Activated CD4-positive, alpha-beta memory T cell treated with anti-CD3 and anti-CD28 coated beads for 36 hours (primary cell): ENCODE measurements at places on chromosomes 7 and 10.

DNA sequence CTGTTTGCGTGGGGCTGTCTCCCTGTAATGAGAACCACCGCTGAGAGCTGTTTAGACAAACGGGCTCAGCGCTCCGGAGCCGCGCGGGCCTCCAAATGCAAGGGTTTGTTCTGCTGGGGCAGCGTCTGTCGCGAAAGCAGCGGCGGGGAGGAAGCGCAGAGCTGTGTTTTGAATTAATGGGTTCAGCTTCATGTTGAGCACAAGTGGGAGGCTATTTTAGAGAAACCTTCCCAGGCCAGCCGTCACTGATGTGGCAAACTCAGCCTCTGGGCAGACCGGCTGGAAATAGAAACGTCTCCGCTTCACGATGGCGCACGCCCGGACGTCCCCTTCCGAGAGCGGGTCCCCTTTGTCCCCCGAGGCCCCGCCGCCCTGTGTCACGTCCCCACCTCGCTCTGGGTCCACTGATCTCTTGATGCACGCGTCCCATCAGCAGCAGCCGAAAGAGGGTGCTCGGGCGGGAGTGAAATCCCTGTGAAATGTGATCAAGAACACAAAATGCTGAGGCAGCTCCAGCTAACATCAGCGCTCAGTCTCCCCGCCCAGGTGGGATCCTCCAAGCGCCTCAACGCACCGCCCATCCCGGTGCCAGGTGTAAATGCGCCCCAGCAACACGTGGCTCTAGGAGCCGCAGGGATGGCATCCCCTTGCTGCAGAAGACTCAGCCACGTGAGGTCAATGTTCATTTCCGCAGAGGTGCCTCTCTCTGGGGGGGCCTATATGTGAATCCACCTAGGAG, 44.9 kb downstream of the BAMBI start:
- DNase-seq = peak; percentile 9

DNA sequence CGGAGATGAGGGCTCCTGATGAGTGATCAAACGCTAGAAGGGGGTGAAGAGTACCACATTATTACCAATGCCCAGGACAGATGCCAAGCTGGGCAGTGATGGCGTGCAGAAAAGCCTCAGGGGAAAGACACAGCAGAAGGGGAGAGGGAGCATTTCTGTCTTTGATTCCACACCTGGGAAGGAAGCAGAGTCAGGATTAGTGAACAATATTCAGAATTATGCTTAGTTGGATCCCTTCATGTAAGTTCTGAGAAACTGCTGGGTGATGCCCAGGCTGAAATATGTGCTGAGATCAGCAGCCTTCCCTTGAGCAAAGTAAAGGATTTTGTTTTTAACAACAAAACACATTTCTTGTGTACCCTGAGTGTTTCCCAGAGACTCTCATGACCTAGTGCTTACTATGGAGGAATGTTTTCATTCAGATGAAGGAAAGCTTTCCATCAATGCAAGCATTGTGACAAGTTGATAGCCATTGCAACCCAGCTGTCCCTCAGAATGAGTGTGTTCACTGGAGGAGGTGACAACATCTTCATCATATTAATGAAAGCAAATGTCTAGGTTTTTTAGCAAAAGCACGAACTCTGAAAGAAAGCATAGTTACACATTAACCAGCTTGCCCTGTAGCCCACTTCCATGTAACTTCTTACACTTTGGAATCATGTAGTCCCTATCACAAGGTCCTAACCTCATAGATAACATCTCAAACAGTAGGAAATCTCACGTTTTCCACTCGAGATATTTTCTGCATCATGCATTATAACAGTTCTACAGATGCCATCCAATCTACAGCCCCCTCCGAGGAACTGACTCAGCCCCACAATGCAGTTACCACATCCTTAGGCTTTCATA, 23.8 kb upstream of the AKR1C1 start:
- no peak for DNase-seq

GRCh38 chr7:27585781-27586447, 76.8 kb downstream of the HIBADH start:
- no peak for DNase-seq

DNA sequence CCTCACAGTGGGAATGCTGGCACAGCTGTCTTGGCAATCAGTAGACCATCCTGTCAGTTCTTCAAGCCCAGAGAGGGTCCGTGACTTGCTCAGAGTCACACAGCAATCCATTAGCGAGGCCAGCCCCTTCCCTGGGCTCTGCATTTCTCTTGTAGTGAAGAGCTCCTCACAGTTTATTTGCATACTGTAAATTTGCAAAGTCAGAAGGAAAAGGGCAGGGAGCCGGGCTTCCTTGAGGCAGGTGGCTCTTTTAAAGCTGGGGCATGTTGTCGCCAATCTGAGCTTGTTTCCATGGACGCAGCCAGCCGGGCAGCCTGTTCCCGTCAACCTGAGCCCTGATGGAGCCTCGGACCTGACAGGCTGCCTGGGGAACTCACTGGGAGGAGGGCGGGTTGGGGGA, 123.4 kb downstream of the CUX1 start:
- DNase-seq = no peak

DNA sequence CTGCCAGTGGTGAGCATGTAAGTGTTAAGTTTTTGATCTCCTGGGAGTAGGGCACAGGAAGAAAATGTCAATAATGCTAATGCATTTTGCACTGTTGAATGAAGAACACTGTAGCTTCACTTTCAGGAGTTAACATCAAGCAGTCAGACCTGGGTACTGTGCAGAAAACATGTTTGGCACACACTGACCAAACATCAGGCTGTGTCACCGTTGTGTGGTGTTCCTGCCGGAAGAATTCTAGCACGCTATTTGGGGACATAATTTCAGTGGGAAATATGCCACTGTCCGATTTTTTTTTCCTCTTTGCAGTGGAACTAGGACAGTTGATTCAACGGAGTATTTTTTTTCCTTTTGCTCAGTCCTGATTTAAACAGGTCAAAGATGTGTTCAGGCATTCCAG, 24.4 kb upstream of the ABCB5 start:
- no peak for DNase-seq

GRCh38 chr10:108104551-108105156, 940.1 kb upstream of the SORCS1 start:
- DNase-seq = no peak

DNA sequence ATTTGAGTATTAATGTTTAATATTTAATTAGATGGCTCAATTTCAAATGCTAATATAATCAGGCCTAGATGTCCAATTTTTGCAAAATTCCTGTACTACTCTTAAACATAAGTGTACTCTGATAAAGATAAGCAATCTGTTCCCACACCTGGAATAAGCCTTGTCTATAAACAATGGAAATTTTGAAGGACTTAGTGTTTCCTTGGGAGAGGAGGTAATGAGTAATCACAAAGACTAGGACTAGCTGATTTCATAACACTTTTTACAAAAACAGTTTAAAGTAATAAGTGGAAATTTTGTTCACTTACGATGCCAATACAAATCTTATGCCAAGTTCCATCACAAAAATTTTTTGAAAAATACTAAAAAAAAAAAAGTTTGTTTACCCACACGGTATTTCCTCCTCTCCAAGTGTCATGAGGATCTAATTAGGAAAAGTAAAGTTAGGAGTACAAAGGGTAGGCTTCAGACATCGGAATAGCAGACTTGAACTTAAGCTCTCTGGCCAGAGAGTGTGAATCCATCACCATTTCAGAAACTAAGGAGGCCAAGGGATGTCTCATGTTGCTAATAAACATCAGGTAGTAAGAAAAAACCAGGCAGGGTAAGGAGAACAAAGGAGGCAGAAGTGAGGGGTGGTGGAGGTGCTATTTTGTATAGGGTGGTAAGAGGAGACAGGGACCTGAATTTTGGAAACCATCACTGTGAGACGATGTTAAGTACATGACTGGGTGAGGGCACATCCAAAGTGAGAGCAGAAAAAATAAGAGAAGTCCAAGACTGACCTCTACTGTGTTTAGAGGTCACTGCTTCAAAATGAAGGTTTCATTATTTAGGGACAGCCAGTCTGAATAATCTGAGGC, 61.3 kb downstream of the RAPGEF5 start:
- no peak for DNase-seq

DNA sequence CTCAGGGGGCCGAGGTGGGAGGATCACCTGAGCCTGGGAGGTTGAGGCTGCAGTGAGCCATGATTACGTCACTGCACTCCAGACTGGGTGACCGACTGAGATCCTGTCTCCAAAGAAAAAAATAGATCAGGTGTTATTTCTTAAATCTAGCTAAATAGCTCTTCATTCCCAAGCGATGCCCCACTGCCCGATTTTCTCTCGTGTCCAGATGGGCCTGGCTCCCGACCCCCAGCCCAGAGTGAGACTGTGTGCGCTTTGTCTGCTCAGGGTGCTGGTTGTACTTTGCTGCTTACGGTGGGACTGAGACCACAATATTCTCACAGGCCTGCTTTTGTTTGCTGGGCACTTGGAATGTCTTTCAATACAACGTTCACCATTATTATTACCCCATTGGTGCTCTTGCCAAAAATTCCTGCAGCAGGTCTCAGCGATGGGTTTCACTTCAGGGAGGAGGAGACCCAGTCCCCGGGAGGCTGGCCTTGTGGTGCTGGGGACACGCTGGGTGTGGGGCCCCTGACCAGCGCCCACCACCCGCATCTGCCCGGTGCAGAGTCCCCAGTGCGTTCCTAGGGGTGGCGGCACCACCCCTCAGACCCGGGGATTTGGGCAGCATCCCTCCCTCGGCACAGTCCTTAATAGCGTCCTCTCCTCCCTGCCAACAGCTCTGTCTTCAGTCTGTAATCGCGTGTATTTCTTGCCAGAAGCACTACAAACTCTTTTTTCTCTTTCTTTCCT, 20.4 kb upstream of the DPYSL4 start:
- no peak for DNase-seq

DNA sequence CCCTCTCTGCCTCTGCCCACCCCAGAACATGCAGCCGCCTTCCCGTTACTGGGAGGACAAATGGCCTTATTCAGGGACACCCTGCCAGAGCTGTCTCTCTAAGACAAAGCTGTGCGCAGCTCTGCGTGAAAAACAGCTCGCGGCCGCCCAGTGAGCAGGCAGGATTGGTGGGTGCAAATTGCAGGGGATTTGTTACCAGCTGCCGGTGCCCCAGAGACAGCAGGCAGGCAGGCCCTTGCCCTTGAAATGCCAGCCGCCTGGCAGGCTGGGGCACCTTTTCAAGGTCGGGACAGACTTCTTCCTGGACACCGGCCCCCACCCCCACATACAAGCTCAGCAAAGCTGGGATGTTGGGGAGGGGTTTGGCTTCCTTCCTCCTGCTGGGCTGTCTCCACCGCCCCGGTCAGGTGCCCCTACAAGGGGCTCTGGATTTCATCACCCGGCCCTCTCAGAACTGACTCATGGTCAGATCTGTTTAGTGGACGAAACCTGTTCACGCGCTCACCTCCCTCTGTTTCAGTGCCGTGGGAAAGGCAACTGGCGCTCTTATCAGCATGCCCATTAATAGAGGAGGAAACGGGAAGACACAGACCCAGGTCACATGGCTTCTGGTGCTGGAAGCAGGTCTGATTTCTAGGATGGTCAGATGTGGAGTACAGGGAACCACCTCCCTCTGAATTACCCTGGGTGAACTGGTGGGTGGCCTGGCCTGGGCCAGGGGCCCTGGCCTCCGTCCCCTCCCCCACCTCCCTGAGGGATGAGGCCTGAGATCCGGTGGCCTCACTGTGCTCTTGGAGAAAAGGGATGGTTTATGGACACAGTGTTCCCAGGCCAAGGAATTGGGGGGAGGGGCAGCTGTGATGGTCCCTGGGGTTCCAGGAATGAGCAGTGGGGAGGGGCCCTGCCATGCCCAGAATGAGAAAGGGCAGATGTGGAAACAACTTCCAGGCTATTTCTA, 123.9 kb upstream of the PPIF start:
- no peak for DNase-seq

DNA sequence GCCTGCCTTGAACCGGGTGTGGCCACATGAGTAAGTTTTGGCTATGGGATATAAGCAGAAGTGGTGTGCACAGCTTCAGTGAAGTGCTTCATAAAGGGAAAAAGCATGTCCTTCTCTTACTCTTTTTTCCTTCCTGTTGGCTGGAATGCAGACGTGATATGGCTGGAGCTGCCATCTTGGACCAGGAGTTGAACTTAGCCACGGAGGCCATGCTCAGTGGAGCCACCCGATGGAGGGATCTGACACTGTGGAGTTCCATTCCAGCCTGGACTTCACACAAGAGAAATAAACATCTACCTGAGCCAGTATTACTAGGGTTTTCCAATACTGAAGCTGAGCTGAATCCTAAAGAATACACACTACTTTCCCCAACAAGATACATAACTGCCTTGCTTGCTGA, 52.3 kb downstream of the CCDC3 start:
- no peak for DNase-seq

GRCh38 chr10:76436981-76437380, 1005.6 kb downstream of the LRMDA start:
- DNase-seq = no peak

DNA sequence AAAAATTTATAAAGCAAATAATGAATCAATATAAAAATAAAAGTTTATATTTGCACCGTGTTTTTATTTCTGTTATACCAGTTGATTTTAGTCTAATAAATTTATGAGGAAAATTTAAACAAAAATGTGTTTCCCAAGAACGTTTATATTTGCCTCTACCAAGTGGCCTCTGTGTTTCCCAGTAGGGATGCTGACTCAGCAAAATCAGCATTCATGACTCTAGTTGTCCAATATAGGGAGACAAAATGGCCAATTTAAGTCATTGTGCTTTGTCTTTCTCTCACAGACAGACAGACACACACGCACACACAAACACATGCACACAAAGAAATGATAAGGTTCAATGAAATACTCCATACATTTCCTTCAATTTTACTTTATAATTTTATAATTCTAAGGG, 942.5 kb upstream of the ZWINT start:
- no peak for DNase-seq

- peak; percentile 8 for DNase-seq
These were observed 16.3 kb downstream of the VOPP1 start for GRCh38 chr7:55556031-55556430.

GRCh38 chr7:2220954-2221353, 11.8 kb downstream of the MAD1L1 start:
- DNase-seq = no peak

- DNase-seq = no peak
These were observed 6.6 kb upstream of the STX1A start for GRCh38 chr7:73726083-73726466.

GRCh38 chr7:158321056-158321700, 266.4 kb downstream of the PTPRN2 start:
- DNase-seq = no peak

DNA sequence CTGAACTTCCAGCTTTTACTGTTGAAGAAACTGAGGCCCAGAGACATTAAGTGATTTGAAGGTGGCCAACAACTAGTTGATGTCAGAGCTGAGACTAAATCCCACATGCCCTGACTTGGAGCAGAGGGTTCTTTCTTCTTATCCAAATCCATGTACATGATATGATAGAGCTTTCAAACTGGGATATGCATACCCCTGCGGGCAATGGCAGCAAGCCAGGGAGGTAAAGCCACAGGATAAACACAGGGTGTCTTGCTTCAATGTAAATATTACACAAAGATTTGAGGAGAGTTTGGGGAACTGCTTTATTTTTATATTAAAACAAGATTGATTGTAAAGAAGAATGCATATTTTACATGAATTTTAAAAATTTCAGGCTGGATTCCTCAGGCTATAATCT, 2.3 kb upstream of the LRRC72 start:
- no peak for DNase-seq
